LNCaP clone FGC (cell line): ENCODE measurements at places on chromosomes 7 and 10.

- no peak for DNase-seq
Observed at GRCh38 chr7:108071551-108071950, 58.6 kb downstream of the LAMB4 start.

DNA sequence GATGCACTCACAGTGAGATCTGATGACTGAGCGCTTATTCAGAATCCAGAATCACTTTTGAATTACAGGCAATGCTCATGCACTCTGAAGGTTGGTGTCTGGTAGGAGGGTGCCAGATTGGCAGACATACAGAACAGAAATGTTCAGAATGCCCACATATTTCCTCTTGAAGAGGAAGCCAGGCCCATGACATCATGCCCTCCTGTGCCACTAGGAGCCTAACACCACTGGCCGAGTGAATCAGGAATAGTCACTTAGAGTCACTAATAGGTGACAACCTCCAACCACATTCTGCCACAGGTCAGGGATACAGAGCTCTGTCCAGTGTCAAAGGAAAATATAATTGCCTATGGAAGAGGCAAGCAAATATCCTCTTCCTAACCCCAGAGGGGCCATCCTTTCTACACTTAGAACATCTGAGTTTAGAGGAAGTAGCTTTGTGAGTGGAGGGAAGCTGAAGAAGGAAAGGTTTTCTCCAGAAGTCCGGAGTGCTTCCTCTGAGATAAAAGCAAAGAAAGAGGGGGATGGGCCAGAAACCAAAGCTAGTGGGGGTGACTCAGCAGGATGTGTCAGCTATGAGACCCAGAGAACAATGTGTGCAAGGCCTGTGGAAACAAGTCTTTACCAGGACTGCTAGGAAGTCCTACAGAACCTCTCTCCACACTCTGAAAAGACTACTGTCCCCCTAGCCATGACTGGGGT, 838.8 kb downstream of the GRID1 start:
- DNase-seq: no peak

GRCh38 chr7:147523056-147523455, 1067.5 kb upstream of the C7orf33 start:
- DNase-seq: no peak

GRCh38 chr7:128591705-128592104, 80.4 kb upstream of the GARIN1A start:
- DNase-seq: no peak

DNA sequence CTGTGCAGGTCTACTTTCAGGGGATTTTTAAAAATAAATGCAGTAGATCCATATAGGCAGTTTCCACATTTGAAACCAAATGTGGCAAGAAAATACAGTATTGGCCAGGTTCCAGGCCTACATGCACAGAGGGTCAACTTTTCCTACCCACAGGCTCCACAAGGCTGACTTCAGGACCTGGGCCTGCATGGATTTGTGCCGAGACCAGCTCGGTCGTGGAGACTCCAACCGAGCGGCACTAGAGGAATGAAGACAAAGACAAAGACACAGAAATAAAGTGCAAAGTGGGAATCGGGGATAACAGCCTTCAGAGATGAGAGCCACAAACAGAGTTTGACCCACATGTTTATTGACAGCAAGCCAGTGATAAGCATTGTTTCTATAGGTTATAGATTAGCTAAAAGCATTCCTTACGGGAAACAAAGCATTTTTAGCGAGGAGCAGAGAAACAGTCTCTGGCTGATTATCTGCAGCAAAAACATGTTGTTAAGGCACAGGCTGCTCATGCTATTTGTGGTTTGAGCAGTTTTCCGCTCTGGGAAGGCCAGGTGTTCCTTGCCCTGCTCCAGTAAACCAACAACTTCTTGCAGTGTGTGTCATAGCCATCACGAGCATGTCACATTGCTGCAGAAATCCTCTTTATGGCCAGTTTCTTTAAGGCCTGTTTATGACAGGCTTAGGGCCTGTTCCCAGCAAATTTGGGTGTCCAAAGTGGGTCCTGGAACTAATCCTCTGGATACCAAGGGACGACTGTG, 52.6 kb downstream of the ZNF37A start:
- DNase-seq: no peak

- no peak for DNase-seq
Observed at GRCh38 chr10:31620226-31621151, 301.5 kb downstream of the ZEB1 start.

DNA sequence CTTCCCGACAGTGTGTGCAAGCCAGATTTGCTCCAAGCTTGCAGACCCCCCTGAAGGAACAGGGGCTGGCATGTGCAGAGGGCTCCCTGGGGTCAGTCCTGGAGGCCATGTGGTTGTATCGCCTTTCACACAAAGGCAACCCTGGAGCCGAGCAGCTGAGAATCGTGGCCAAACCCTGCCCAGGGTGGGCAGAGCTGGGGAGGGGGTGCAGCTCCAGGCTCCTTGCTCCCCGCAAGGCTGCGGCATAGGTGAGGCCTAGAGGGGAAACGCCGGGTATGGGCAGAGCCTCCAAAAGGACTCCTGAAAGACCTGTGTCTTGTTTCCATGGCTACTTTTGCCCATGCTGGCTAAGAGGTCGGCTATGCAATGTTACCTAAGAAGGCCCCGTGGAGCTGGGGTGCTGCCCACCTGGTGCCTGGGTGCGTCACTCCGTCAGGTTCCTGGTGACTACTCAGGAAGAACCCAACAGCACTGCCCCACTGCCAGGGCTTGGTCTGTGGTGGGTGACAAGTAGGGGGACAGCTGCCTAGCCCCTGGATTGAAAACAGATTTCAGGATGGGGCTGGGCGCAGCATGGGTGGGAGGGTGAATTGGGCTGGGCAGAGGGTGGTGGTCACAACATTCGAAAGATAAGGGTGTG, 171.0 kb upstream of the SHH start:
- DNase-seq: no peak

DNA sequence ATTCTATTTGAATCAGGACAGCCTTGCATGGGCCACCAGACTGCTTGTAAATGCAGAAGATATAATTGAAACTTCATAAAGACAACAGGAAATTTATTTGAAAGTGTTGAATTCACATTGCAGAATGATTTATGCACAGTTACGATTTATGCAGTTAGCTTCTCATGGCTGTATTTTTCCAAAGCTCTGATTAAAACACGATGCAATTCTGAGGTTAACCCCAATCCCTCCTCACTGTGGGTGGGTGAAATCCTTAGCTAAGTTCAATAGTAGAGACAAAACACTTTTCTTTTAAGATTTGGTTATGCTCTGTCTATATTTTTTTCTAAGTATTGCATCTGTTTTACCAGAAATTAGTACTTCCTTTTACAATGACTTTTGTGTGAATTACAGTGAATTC, 728.8 kb upstream of the IGFBP3 start:
- DNase-seq: no peak

DNA sequence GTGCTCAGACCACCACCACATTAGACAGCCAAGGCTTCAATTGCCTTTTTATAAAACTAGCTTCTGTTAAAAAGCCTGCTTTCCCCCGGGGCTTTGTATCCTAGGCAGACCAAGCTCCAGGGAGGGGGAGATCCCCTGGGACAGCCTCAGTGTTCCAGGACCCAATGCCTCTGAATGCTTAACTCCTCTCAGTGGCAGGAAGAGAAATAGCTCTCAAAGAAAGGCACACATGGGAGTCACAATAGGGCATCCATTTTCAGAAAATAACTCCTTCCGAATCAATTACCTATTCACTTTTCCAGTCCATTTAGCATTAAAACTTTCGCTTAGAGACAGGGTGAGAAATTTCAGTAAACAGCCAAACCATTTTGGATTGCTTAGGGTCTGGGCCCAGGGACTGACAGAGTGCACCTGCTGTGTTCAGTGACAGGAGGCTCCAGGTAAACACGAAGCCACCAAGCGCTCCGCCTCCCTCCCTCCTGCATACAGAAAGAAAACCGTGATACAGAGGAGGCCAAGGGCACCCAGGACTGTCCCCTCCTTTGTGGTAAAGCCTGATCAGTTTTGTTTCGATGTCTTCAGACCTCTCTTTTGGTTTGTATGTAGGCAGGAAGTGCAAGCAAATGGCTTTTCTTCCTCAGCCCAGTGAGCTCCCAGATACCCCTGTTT, 599.7 kb downstream of the KCNMA1 start:
- DNase-seq: no peak

DNA sequence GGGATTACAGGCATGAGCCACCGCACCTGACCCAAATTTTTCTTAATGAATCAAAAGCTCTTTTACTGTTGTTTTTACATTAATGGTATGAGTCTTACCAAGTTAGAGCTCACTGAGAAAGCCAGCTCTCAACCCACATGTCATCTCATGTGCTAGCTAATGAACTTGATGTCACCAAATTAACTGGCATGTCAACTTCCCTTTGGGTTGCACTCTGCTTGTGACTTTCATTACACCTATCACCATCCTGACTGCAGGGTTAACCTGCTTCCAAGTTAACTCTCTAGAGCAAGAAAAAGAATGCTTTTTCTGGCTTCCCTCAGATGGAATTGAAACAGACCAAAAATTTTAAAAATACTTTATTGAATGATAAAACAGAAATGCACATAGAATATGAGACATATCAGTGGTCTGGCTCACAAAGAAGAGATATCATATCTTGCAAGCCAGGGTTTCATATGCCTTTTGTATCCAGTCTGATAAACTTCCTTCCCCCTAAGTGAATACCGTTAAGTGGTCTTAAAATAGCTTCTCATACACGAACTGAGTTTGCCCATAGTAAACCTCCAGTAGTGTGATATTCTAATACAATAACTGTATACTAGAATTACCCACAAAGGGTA, 42.9 kb upstream of the TRIM24 start:
- DNase-seq: no peak

GRCh38 chr7:64515781-64516180, 47.1 kb downstream of the ZNF680 start:
- no peak for DNase-seq

DNA sequence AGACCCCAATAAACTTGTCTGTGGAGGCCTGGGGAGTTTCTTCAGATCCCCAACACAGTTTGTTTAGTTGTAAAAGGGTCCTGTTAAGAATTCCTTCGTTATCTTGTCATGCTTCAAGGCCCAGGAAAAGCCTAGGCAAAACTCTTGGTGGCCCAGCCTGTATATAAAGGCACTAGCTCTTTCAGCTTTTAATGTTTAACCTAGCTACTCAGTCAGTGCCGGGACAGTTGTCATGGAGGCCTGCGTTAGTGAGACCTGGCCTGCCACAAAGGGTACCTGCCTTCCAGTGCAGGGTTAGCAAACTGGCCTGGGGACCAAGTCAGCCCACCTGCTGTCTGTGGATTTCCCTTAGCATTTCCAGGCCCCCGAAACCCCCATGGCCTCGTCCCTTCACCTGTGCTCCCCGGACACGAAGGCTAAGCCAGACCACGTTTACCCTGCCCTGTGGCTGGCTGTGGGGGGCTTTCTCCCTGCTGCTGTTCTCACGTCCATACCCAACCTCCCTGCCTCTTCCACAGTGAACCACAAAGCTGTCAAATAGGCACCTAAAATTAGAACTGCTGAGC, 96.9 kb upstream of the PPP2R2D start:
- no peak for DNase-seq

- DNase-seq: no peak
Observed at GRCh38 chr7:130207642-130208041, at the start of gene SSMEM1. Gene SSMEM1 (plus strand): TSS chr7:130207860. CDS start chr7:130207911, 51 bp downstream.

- DNase-seq: no peak
Observed at GRCh38 chr7:142133731-142134148, 22.2 kb downstream of the MGAM2 start.

DNA sequence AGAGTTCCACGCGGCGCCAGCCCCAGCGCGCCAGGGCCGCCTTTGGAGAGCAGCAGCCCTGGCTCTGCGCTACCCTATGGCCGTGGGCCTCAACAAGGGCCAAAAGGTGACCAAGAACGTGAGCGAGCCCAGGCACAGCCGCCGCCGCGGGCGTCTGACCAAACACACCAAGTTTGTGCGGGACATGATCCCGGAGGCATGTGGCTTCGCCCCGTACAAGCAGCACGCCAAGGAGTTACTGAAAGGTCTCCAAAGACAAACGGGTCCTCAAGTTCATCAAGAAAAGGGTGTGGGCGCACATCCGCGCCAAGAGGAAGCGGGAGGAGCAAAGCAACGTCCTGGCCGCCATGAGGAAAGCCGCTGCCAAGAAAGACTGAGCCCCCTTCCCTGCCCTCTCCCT, 144.1 kb downstream of the SRPK2 start:
- no peak for DNase-seq

DNA sequence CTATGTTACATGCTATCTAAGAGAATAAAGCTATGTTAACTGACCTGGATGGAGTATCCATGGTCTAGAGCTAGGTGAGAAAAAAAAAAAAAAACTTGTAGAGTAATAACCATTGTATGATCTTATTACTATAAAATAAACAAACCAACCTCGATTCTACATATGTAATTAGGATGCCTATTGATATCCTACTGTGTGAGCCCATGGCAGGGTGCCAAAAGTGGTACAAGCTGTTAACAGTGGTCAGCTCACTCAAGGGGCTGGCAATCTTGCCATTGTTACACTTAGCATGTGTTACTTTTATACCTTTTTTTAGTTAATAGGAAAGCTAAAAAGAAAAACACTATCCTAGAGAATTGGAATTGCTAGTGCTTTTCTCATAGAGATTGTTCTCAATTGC, 13.5 kb upstream of the IL6 start:
- DNase-seq: no peak

DNA sequence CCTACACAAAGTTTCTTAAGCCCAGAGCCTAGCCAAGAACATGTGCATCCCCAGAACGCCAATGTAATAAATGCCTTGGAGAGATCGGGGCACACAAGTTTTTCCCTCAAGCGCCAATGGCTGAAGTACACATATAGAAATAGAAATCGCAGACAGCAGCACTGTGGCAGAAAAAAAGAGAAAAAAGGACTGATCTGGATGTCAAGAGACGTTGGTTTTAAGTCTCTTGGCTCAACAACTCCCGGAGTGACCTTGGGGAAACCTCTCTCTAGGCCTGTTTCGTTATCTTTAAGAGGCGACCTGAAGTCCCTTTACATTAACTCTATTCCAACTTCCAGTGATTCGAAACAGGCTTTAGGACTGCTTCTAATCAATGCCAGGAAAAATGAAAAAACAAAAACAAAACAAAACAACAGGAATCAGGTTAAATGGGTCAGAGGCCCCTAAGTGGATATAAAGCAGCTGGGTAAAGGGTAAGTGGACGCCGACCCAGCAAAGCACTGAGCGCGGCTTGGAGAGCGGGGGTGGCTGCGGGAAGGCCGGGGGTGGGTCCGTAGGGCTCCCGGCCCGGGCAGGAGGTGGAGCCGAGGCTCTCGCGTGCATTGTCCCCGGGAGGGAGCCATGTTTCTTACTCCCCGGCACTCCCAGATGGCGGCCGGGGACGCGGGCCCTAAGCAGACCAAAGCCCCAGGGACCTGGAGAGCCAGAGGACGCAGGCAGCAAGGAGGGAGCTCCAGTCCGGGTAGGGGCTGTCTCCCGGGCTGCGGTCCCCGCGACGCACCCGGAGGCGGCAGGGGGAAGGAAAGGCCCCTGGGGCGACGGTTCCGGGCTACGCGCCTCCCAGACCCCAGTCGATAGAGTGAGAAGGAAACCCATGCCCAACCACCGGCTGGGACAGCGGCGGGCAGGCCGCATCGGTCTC, 757 bp downstream of the EIF3A start:
- DNase-seq: no peak

DNA sequence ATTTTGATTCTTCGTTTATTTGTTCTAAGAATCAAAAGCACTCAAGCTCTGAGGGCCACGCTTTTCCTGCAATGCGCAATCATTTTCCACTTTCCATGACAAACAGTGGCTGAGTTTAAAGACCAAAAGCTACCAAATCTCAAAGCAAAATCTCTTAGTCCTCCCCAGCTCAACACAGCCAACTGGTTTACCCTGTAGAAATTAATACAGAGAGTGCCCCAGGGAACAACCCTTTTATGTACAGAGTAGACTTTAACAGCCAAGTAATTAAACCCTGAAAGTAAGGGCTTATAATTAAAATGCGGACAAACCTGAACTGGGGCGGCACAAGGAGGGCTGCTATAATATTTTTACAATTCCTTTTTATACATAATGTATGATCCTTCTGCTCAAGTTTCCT, 53.2 kb downstream of the FAM53B start:
- peak; percentile 80 for DNase-seq
